ENCODE measurements at places on chromosomes 7 and 10.

DNA sequence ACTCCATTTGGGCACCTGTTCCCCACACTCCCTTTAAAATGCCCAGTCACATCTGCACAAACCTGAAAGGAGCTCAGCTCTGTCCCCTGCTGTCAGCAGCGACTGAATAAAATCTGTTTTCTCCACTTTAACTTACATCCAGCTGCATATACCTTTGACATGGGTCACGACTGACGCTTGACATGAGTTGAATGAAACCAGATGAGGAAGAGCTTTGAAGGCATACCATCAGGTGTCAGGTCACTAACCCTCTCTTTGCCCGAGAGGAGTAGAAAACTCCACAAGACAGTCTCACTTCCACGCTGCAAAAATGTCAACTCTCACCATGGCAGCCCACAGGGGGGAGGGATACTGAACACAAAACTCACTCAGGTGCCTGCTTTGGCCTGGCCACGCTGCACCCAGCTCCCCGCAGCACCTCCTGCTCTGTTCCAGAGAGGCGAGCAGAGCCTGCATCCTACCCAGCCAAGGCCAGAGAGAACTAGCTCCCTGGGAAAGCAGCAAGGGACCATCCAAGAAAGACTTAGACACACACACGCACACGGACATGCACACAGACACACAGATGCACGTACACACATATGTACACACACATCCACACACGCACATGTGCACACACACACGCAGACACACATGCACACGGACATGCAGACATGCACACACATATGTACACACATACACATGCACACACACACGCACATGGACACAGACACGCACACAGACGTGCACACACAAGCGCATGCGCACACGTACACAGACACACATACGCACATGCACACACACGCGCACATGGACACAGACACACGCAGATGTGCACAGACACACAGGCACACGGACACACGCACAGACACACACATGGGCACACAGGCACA lies 191.0 kb downstream of the MAD1L1 start:
- DNase-seq, result no peak

DNA sequence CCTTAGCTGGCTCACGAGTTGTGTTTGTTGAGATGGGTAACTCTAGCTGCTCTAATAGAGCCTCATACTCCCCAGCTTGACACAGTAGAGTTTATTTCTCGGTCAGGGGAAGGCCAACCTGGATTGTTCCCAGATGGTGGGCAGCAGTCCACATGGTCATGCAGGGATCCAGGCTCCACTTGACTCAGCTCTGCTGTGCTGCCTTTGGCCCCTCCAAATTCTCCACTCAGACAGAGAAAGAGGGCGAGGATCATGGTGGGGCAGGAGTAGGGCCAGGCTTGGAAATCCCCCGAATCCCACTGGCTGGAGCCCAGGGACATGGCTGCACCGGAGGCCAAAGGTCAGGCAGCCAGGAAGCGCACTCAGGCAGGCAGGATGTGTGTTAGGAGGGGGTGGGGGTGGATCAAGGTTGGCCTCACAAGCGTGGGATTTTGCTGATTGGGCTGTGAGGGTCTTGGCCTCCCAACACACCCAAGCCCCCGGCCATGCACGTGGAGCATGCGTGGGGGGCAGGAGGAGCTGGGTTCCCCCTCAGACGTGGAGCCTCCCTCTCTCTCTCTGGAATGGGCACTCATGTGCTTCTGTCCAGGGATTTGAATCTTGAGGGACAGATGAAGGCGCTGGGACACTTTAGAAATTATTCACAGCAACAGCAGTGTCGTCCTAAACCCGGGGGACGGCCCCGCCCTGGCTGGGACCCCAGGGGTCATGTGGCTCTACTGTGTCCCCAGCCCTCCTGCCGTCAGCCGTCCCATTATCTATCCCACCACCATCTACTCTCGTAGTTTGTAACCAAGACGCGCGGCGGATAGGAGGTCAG lies 44.8 kb downstream of the PDGFA start:
- DNase-seq, result no peak

DNA sequence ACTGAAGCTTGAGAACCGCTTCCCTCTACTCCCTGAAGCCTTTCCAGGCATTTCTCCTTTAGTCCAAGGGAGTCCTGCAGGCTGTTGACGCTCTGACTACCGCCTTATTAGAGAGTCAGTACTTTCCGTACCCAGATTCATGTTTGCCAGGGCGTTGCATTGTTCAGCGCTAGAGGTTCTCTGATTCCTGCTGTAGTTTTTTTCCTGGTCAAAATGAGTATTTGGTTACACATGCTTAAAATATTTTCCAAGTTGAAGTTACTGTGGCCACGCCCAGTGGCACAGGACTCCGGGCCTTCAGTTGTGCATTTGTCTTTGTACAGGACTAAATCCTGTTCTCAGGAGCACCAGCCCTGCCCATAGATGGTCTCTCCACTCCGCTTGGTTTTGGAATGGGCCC lies 7.9 kb downstream of the MTURN start:
- DNase-seq, result no peak

DNA sequence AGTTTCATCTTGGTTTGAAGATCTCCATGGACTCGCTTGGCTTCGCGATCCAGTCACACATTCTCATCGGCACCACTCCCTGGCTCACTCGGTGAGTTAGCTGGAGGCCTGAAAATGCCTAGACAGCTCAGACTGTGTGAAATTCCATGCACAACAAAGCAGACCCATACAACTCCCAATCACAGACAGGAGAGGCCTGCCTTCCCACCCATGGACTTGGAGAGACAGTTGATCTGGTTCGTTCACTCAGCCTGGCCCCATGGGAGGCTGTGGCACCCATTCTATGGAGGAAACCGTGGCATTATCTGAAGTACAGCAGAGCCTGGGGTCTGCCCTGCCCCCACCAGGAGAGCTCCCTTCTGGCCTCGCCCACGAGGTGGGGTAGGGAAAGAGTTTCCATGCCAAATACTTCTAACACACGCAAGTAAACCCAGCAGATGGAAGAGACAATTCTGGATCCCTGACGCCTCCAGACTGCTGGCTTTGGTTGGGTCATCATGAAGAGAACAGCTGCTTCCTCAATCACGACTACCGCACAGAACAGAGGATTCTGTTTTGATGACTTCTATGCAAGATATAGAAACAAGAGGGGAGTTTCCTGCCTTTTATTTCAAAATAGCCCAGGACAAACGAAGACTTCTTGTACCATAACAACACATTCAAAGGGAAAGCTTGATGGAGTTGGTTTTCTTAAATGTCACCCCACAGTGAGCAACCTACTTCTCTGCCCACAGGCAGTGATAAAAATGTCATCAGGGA lies 15.9 kb downstream of the FAM53B start:
- no peak for DNase-seq

DNA sequence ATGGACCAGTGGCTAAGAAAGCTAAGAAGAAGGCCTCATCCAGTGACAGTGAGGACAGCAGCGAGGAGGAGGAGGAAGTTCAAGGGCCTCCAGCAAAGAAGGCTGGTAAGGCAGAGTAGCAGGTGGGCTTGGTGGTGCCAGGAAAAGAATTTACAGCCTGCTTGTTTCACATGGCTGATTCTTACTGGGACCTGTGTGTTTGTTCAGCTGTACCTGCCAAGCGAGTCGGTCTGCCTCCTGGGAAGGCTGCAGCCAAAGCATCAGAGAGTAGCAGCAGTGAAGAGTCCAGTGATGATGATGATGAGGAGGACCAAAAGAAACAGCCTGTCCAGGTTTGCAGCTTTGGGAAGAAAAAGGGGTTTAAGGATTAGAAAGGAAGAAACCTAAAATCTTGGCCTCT lies 5.0 kb downstream of the NOLC1 start:
- no peak for DNase-seq

DNA sequence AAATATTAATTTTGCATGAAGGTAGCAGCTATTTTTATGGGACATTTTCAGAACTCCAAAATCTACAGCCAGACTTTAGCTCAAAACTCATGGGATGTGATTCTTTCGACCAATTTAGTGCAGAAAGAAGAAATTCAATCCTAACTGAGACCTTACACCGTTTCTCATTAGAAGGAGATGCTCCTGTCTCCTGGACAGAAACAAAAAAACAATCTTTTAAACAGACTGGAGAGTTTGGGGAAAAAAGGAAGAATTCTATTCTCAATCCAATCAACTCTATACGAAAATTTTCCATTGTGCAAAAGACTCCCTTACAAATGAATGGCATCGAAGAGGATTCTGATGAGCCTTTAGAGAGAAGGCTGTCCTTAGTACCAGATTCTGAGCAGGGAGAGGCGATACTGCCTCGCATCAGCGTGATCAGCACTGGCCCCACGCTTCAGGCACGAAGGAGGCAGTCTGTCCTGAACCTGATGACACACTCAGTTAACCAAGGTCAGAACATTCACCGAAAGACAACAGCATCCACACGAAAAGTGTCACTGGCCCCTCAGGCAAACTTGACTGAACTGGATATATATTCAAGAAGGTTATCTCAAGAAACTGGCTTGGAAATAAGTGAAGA lies 112.3 kb downstream of the CFTR start:
- no peak for DNase-seq

DNA sequence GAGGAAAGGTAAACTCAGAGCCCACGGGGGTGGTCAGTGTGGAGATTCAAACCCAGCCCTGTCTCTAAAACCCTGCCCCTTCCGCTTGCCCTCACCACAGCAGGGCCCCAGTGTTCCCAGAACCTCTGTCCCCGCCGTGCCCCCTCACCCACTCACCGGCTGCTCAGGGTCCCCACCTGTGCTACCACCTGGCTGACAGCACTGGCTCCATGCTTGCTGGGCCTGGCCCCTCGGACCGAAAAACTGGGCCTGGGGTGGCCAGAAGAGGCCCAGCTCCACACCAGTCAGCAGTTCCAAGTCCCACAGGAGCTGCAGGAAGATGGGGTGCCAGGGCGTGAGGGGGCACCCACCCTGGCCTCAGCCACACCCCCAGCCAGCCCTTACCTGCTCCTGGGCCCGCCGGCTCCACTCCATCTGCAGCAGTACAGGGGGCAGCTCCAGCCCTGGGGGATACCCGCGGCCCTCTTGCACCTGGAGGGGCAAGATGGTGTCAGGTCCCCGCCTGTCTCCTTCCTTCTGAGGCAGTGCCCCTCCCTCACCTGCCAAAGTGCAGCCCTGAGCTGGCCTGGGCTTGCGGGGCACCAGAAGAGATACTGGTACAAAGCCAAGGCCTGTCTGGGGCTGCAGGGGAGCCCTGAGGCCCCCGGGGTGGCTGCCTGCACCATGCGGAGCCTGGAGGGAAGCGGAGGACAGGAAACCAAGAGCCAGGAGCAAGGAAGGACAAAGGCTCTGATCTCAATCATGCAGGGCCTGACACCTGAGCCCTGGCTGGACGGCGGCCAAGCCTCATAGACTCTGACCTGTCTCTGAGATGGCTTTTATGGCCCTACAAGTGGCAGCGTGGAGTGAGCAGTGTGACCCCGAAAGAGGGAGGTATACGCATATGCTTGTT lies 11.7 kb downstream of the ATP6V1F start:
- DNase-seq, result no peak

DNA sequence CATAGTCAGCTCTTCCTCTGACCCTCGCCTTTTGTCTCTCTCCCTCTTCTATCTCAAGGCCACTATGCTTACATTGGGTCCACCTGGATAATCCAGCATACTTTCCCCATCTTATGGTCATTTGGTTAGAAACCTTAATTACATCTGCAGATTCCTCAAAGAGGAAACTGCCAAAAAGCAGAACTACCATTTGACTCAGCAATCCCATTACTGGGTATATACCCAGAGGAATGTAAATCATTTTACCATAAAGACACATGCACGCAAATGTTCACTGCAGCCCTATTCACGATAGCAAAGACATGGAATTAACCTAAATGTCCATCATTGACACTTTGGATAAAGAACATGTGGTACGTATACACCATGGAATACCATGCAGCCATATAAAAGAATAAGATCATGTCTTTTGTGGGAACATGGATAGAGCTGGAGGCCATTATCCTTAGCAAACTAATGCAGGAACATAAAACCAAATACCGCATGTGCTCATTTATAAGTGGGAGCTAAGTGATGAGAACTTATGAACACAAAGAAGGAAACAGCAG lies 114.8 kb upstream of the NPY start:
- DNase-seq, result no peak

DNA sequence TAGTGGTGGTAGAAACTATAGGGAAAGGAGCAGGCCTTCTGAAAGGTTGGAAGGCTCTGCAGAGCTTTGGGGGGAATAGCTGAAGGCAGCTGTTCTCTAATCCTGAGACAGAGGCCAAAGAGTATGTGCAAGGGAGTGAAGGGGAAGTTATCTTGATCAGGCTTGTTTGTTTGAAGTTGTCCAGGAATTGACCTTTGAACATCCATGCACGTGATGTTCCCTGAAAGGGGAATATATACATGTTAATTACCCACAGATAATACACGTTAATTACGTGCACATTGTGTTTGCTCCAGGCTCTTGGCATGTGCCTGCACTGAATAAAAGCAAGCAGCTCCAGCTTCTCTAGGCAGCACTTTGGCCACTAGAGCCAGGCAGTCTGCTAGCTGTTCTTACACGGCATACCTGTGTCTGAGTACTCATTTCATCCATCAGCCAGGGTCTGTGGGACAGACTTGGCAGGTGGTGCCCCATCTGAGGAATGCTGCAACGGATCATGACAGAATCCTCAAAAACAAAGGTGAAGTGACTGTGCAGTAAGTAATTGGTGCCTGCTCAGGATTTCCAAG lies 18.0 kb upstream of the STARD3NL start:
- DNase-seq, result no peak

DNA sequence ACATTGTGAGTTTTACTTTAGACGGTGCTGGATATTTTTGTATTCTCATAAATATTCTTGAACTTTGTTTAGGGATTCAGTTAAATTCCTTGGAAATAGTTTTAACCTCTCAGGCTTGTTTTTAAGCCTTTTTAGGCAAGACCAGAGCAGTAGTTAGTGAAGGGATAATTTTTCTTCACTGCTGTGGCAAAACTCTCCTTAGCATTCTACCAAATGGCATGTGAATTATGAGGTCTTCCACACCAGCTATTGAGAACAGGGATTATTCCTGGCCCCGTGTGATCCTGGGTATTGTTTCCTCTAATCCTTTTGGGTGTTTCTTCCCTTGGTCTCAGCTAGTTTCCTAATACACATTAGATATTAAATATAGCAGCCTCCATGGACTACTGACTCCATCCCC lies 46.2 kb downstream of the CCDC71L start:
- DNase-seq, result no peak

GRCh38 chr7:128919881-128920799 lies 9.6 kb upstream of the KCP start:
- no peak for DNase-seq
